ENCODE measurements at places on chromosomes 2 and 18.

DNA sequence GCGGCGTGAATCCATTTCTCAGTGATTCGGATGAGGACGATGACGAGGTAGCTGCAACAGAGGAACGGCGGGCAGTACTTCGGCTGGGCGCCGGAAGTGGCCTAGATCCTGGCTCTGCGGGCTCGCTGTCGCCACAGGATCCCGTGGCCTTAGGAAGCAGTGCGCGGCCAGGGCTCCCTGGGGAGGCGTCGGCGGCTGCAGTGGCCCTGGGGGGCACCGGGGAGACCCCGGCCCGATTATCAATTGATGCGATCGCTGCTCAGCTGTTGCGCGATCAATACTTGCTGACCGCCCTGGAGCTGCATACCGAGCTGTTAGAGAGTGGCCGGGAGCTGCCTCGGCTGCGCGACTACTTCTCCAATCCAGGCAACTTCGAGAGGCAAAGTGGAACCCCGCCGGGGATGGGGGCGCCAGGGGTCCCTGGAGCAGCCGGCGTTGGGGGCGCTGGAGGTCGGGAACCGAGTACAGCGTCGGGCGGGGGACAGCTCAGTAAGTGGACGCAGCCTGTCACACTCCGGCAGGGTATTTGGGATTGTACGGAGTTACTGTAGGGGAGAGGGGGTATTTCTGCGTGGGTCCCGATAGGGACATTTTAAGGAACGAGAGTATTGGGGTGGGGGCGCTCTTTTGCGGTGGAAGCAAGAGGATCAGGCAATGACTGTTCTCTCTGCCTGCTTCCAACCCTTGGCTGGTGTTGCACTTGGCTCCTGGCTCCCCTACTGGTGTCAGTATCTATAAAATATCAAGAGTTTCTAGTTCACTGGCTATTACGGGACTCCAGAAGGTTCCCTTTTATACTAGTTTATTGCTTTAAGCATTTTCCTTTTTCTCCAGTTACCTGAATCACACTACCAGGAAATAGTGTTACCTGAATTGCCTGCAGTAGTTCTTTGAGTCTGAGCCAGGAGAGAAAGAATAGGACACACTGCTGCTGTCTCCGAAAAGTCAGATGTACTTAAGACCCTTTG, 772 bp downstream of the RELCH start:
- DNase-seq: no peak

DNA sequence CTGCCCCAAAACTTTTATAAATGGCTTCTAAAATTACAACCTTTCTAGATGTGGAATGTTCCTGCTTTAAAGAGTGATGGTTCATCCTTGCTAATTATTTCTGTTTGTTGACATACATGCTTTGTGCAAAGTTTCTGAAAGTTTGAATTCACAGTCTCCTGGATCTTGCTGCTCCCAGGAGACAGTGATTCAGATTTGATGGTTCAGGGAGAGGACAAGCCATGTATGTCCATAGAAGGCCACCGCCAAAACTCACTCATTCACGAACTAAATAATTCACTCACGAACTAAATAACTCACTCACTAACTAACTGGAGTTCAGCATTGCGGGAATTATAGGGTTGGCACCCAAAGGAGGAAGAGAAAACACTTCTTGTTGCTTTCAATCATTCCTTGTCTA, 416.5 kb upstream of the ZEB2 start:
- no peak for DNase-seq

DNA sequence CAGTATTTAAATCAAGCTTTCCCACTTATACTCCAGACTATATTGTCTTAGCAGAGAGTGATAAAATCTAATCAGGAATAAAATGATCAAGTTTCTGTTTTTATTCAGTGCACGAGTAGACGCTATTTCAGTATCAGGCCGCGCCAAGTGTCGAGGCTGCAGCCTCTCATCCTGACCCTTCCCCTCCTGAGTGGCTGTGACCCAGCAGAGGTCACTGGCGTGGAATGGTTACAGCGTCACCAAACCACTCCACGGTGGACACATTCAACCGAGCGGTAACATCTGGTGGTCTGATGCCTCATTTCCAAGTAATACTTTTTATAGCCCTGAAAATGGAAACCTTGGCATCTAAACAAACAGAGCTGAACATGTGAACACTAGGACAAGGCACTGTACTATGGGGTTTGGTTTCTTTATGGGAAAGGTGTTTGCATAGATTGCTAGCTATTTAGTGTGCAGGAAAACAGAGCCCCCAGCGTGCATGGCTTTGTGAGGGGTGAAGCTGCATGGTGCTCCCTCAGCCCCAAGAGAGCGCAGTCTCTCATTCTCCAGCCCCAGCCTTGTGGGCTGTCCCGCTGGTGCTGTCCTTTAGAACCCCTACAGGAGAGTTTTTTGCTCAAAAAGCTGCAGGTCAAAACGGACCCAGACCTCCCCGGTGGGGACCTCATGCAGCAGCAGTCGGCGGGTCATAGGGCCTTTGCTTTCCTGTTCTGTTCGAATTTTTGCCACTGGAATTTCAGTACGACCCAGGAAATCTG, 28.4 kb downstream of the FAM228A start:
- DNase-seq: no peak

DNA sequence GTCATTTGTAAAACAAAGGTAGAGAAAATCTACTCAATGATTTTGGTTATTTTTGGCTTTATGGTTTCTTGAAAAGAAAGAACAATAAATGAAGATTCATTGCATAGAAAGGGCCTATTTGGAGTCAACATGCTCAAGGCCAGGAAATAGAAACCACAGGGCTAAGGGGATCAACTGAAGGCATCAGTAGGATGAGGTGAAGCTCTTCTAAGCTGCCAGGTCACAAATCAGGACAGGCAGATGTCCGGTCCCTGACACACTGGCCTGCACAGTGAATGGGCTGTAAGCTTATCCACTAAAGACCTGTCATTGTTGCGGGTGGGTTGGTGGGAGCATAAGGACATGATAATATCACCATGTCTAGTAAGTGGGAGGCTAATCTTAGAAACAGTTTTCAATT, 31.6 kb upstream of the RNF138 start:
- no peak for DNase-seq

DNA sequence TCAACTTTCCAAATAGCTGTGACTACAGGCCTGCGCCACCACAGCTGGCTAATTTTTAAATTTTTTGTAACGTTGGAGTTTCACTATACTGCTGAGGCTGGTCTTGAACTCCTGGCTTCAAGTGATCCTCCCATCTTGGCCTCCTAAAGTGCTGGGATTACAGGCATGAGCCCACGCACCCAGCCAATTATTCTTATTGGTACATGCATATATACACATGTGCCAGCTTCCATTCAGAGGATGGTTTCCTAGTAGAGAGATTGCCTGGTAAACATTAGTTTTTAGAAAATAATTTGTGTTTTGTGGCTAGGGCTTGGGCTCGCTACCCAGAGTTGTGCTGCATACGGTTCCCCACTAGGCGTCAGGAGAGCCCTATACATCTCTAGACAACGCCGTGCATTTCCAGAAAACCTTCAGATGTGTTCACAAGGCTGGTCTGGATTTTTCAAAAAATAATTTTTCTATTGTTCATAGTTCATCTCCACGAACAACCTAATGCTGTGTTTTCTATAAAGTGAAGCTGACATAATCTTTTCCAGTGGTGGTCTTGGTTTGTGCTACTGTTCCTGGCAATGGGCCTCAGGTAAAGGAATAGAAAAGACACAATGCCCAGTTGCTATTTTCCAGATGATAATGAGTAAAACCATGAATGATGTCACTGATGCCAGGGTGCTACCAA, 14.6 kb upstream of the AFG3L2 start:
- no peak for DNase-seq

GRCh38 chr2:235129850-235130249, 178.0 kb downstream of the SH3BP4 start:
- DNase-seq: no peak

GRCh38 chr18:79166702-79167101, 97.5 kb downstream of the ATP9B start:
- no peak for DNase-seq

DNA sequence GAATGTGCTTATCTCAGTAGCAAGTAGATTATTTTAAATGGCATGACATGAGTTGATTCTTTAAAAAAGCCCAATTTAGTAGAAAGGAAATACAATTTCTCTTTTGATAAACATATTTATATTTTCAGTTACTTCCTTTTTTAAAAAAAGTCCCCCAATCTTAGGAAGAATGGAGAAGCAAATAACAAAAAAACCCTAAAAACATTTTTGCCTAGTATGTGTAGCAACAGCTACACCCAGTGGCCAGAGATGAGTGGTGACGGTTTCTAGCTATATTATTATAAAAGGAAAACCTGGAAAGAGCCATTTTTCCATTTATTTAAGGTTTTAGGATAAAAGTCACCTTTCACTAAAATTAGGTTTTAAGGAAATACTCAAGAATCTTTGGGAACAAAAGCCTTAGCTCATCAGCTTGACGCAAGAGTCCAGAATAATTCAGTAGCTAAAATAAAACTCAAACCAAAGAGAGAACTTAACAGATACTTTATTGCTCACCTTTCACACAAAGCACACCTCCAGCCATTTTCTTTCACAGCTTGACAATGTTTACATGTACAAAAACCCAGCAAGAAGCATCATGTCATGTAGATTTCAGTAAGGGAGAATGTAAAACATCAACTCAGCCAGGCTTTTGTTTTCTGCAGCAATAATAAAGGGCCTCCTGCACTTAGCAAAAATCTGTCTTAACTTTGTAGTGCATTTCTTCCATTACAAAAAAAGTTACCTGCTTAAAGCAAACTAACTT, 15.7 kb downstream of the FAM98A start:
- no peak for DNase-seq

DNA sequence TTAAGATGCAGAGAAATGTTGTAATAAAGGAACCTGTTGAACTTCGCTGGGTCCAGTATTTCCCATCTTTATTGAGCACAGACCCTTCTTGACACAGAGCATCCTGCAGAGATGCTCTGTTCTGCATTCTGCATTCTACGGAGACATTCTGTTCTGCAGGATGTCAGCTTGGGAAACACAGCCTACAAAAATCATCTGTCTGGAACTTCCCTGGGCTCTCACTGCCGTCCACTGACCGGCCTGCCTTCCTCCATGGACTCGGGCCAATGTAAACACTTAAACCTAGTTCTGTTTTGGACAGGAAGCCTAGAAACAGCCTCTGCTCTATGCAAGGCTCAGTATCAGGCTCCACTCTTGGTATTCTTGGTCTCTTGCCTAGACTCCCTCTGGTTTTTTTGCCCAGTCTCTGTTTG, 90.0 kb upstream of the PPP1CB start:
- no peak for DNase-seq

- DNase-seq: no peak
Observed at GRCh38 chr2:216206041-216206703, 97.0 kb downstream of the XRCC5 start.

DNA sequence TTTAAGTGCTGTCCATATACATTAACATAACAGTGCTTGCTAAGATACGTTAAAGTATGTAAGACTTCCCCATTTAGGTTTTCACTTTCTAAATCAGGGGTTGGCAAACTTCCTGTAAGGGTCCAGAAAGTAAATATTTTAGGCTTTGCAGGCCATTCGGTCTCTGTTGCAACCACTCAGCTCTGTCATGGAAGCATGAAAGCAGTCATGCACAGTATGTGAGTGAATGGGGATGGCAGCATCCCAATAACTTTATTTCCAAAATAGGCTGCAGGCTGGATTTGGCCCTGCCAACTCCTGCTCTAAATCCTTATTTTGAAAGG, 128.7 kb downstream of the PLA2R1 start:
- no peak for DNase-seq

GRCh38 chr18:13621446-13621849, 104.9 kb downstream of the FAM210A start:
- no peak for DNase-seq

DNA sequence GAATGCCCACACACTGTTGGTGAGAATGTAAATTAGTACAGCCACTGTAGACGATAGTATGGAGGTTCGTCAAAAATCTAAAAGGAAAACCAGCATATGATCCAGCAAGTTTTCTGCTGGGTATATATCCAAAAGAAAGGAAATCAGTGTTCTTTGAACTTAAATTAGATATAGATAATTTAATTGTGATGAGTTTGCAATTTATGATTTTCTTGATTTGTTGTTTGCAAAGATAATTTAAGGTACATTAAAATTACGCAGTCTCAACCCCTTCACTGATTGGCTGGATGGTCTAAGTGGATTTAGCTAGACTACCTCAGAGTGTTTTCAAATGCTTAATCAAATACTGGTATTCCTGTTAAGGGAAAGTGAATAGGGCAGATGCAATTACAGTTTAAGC, 302.2 kb downstream of the GALNT13 start:
- no peak for DNase-seq

DNA sequence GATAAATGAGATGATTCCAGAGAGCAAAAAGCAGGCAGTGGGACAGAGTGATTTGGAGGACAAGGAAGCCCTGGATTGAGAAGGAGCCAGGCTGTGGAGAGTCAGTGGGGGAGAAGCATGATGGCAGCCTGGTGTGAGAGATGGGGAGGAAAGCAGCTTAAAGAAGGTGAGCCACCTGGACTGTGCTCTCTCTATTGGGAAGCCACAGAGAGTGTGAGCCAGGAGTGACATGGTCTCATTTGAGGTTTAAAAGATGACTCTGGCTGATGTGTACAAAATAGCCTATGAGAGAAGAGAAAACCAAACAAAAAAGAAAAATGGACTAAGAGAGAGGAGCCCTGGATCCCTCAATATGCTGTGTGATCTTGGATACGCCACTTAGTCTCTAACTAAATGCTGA, 12.9 kb upstream of the EPAS1 start:
- no peak for DNase-seq

DNA sequence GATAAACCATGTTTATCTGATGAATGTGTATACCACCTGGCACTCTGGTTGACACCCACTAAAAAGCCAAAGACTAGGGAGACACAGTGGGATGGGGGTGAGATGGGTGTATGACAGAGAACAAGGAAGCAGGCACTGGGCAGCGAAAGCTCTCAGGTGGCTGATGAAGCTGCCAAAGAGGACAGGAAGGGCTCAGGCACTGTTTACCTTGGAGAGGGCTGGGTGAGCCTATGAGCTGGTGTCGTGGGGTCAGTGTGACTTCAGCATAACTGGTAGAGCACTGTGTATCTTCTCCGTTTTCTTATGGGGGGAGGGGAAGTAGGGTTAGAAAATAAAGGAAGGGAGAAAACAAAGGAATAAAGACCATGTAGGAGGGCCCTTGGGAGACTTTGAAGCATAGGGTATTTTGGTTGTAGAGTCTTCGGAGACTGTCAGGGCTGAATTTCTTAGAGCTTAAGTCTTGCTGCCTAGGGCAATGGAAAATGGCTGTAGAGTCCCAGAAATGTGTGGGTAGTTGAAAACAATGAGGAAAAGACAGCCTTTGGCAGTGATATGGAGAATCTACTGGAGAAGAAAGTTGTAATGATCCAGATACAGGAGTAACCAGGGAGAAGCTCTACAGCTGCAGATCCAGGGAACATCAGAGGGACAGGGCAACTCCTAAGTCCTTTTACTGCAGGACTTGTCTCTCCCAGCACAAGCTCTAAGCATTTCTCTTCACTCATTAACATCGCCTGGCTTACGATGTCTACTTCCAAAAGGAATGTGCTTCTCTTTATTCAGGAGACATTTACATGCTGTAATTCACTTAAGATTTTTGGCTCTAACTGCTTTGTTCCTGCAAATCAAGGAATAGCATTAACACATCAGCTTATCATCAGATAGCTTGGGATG, 120.0 kb downstream of the AQP4 start:
- DNase-seq: no peak

- no peak for DNase-seq
Observed at GRCh38 chr18:55753643-55754263, 165.8 kb upstream of the TCF4 start.

GRCh38 chr18:13239171-13239956, 20.8 kb downstream of the LDLRAD4 start:
- no peak for DNase-seq

GRCh38 chr2:184363213-184363612, 235.1 kb upstream of the ZNF804A start:
- DNase-seq: no peak
